SJSA1 (cell line): ENCODE measurements at places on chromosomes 1 and 21. TPM values are rescaled to one million over a fixed set of nuclear protein-coding genes. Genes with fewer than 3 reads are reported as not detected.
A peak's percentile ranks its signal among the peaks of the same experiment; 100 is the strongest.

- DNase-seq: peak; percentile 23
These were observed 130.4 kb upstream of the ADGRL2 start for GRCh38 chr1:81670286-81670685.

- DNase-seq: no peak
These were observed 15.0 kb upstream of the SLC6A17 start for GRCh38 chr1:110135246-110135645.

Gene PLXNA2
- total RNA-seq: 5.4 and 8.7 TPM in 2 replicates

- DNase-seq: no peak
These were observed 53.0 kb downstream of the RGS2 start for GRCh38 chr1:192861860-192862259.

Gene MPL
- total RNA-seq: not detected in 2 replicates

Gene FALEC
- not detected in 2 replicates for total RNA-seq

GRCh38 chr1:26357121-26357602 lies 3.2 kb upstream of the CRYBG2 start:
- no peak for DNase-seq

GRCh38 chr1:201350361-201350725 lies 27.1 kb downstream of the TNNT2 start:
- DNase-seq: no peak

DNA sequence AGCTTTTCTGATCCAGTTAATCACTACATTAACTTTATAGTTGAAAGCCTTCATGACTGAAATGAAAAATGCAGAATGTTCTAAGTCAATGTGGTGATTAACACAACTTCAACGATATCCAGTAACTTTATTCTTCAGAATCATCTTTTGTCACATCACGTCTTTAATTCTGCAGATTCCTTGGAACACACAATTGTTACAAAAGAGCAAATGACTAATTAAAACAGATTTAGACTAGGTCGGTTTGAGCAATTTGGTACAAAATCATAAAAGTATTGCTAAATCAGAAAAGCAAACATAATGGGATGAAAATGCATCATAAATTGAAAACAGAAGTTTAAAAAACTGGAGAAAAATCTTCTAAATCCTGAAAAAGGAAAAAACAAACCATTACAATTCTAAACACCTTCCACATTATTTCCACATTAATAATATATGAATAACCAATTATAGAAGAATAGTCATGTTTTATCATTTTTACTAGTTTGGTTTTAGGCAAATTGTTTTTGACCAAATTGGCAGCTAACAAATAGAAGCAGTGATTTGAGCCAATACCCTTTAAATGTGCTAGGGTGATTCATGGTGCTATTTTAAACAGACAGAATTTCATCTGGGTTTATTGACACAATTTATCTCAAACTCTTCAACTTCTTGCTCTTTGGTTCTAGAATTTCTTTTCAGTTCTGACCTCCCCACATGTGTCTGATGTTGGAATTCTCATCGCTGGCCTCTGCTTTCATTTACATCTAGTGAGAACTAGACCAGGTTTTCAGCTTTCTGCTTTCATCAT lies 468.1 kb upstream of the PTBP2 start:
- DNase-seq: no peak

- peak; percentile 52 for DNase-seq
These were observed 22.1 kb downstream of the EIF2D start for GRCh38 chr1:206590025-206590758.

GRCh38 chr1:232784794-232785193 lies 20.4 kb upstream of the MAP10 start:
- DNase-seq: no peak
